ENCODE measurements at places on chromosomes 16 and 17.

DNA sequence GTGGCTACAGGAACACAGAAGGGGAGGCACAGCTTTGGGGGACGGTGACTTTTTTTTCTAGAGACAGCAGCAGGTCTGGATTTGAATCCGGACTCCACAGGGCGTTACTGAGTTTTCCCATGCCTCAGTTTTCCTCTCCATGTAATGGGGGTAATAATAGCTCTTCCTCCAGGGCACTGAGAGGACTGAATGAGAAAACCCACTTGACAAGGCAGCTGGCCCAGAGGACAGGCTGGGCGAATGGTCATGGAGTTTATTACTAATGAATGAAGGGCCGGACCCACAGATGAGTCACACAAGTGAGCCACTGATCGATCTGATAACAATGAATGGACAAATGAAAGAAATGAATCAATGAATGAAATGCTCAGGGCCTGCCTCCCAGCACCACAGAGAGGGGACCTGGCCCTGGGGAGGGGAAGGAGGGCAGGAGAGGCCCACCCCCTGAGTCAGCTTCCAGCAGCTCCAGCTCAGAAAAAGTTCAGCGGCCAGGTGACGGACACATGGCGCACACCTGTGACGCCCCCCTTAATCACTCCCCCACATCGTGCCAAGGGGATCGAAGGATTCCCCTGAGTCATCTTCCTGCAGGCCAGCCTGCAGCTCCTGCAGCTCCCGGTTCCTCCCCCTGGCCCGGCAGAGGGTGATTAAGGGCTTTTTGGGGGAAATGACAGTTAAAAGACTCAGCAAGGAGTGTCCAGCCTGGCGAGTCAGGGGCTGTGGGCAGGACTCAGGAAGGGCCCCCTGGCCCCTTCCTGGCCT is 54.3 kb downstream of the SOCS1 start:
- no peak for DNase-seq

DNA sequence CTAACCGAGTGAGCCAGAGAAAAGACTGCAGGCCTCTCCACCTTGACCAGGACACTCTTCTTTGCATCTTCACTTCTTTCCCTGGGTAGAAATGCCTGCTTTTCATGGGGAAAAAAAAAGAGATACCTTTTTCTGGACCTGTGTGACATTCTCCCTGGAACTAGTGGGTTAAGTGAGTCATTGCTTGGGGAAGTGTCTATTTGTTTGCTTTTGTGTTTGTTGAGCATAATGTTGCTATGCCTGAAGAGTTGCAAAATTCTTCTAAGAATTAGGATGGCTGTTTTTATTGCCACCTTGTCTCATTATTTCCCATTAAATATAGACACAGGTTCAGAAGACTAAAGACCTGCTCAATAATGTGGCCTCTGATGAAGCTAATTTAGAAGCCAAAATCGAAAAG is 18.8 kb downstream of the CLUAP1 start:
- DNase-seq: no peak

- DNase-seq: no peak
Observed at GRCh38 chr16:82892324-82892723, 265.6 kb downstream of the CDH13 start.

GRCh38 chr16:53057658-53058057 is 2.9 kb downstream of the CHD9 start:
- no peak for DNase-seq

- DNase-seq: peak; percentile 30
Observed at GRCh38 chr17:32483451-32484019, 3.3 kb upstream of the CDK5R1 start.
